RWPE1 (cell line): ENCODE measurements at places on chromosomes 7 and 10.

- DNase-seq: no peak
Observed at GRCh38 chr7:137960020-137960419, 41.9 kb downstream of the CREB3L2 start.

- no peak for DNase-seq
Observed at GRCh38 chr7:76368190-76368589, 9.4 kb upstream of the YWHAG start.

- no peak for DNase-seq
Observed at GRCh38 chr10:50152792-50153272, 85.1 kb downstream of the WASHC2A start.

DNA sequence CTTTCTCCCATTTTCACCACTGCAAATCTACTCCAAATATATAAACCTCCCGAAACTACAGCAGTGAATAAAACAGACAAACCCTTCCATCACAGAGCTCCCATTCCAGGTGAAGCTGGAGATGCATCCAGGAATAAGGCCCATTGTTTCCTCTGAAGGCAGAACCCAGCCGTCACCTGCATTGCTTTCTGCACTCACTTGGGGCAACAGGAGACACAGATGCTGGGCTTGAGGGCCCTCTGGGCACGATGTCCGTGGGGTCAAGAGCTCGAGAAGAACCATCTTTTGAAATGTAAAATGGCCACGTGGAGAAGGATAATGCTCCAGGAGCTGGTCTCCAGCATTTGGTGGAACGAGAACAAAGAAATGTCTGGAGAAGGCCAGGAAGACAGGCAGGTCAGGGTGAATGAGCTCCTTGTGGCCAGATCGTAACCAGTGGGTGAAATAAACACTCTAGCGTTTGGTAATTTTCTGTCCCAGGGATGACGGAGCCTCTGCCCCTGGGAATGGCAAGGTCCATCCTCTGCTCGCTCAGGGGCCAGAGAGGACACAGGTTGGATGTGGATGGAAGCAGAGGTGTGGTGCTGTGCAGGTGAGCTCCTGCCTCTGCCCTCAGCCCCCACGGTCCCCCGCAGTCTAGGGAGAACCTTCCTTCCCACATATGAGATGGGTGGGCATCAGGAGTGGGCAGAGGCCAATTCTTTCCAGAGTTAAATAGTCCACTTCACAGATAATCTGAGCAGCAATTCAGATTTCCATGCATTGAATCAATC, 556.1 kb downstream of the DNAJB6 start:
- no peak for DNase-seq

DNA sequence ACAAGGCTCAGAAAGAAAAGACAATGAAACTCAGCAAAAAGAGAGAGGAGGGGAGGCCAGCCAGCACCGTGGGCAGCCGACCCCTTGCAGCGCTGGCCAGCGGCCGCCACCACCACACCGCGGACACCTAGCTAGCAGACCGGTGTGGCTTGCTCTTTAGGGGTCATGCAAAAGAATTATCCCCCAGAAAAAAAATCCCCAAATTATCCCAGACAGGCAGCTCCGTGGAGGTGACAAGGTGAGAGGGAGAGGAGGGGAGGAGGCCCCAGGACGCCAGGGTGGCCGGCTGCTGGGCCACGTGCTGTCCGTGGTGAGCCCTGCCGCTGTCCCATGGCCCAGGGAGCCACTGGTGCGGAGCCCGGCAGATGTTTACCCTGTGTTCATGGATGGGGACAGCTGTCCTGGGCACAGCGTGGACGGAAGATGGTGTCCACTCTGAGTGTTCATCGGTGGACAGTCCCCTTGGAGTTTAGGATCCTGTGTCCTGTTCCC, 16.5 kb downstream of the YKT6 start:
- no peak for DNase-seq

GRCh38 chr10:48242171-48242904, 32.2 kb downstream of the FRMPD2 start:
- no peak for DNase-seq

DNA sequence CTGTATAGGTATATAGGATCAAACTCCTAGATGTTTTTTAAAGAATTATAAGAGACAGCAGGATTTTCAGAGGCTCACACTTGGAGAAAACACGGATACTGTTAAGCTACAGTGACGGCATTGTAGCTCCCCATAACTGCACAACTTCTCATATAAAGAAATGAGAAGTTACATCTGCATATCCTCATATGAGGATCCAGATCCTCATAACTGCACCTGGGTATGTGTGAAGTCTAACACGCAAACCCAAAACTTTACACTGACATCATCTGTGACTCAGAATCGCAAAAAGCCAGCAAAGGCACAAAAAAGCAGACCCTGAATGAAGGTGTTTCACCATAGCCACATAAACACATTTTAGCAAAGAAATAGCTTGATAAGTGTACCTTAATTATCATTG, 34.1 kb downstream of the NEBL start:
- no peak for DNase-seq

DNA sequence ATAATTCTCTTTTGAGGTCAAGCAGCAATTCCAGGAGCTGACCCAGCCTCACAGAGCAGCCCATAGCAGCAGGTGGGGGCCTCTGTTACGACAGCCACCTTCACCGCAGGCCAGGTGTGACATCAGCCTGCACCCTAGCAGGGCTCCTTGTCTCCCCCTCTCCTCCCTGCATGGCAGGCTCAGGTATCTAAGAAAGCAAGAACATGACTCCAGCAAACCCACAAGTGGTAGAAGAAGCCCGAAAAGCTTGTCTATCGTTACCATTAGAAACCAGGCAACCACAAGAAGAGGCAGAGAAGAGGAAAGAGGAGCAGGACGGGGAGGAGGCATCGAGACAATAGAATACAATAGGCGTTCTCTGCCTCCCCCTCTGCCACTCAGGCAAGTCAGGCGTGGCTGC, 104.0 kb upstream of the PRR15 start:
- no peak for DNase-seq

DNA sequence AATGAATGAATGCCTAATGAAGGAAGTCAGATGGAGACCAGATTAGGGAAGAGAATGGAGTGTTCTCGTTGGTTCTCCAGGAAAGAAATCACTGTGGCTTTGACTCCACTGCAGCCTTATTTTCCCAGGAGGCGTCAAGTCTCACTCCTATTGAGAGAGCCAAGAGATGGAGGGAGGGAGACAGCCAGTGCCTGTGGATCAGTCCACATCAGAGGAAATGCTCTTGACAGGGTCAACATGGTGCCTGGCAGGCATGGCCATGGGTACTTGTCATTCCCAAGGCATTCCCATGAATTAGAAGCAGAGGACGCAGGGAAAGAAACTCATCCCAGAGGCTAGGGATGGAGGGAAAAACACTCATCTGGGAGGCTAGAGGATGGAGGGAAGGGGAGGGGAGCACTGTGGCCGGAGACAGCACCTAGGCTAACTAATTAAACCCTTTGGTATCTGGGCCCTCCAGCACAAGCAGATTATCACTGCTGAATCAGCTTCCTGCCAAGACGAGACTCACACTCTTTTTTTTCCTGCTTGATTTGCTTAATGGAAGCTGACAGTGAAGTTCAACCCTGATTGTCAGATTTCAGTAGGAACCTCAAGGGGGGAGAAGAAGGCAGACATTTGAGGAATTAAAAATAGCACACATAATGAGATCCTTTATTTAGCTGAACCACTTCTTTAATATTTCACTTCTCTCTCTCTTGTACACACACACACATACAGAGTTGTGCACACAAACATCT, 1233.2 kb upstream of the AUTS2 start:
- no peak for DNase-seq

DNA sequence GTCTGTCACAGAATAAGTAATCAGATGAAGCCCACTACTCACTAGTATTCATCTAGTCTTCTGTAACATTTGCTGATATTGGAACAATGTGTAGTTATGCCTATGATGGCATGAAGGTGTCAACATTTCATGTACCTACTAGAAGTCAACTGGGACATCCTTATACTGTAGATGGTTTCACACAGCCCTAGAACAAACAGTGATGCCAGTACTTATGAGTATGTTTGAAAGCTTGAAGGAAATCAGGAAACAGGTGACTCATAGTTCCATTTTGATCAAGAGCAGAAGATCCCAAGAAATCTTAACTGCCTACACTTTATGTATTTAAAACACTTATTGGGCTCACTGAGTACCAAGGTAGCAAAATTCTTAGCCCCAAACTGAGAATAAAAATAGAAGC, 1519.6 kb downstream of the REEP3 start:
- DNase-seq: no peak

GRCh38 chr7:94286111-94286510, 108.6 kb upstream of the COL1A2 start:
- DNase-seq: no peak

DNA sequence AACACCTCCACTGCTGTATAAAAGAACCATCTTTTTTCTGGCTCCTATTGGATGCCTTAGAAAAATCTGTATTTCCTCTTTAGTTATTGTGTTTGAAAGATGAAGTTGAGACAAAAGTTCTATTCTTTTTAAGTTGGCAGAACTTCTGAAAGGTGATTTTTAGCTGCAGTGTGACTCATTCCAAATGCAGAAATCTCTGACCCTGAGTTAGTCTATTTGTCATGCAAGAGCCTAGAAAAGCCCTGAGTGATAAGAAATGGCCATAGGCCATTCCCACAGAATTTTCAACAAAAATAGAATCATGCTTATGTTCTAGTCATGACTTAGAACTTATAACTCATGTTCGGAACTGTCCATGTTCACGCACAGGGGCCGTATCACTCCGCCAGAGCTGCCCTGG, 89.1 kb downstream of the EGFR start:
- no peak for DNase-seq
